ENCODE measurements at places on chromosomes 7 and 10.

GRCh38 chr10:62457598-62457997 is 83.4 kb downstream of the ZNF365 start:
- no peak for DNase-seq

GRCh38 chr7:7967886-7968543 is 581 bp upstream of the GLCCI1 start:
- DNase-seq, result no peak

DNA sequence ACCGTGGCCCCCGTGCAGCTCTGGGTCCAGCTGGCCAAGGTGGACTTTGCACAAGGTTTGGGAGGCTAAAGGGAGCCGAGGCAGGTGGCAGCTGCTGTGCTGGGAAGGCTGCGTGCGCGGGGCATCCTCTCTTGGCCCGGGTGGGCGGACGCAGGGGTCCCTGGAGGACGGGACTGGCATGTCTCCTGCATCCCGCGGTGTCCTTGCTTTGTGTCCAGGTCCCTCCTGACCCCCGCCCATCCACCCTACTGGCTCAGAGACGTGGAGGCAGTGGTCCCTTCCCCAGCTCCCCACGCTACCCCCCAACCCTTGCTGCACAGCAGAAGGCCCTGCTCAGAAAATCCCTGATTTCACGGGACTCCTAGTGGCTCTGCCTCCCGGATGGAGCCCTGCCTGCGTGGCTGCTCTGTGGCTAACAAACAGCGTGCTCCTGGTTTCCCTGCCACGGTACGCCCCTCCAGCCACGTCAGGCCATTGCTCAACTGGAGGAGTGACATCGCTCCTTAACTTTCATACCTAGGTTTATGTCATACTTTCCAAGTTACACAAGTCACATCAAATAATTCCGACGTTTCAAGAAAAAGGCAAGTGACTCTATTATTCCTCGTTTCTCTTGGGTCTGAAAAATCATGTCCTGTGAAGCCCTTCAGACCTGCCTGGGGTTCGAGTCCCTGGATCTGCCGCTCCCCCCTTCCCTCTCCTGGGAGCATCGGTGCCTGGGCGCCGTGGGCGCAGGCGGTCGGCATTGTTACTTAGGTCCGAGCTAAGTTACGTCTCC is 421.9 kb downstream of the DNAJB6 start:
- DNase-seq, result no peak

DNA sequence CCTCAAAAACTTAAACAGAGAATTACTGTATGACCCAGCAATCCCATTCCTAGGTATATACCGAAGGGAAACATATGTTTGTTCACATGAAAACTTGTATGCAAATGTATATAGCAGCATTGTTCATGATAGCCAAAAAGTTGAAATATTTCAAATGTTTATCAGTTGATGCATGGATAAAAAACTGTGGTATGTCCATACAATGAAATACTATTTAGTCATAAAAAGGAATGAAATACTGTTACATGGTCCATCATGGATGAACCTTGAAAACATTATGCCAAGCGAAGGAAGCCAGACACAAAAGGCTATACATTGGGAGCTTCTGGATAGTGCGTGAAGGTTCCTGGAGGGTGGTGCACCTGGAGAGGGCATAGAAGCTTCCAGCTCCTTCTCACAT is 11.0 kb upstream of the TRA2A start:
- DNase-seq, result no peak

- no peak for DNase-seq
These were observed 8.0 kb downstream of the OR9A2 start for GRCh38 chr7:143018931-143019330.

GRCh38 chr10:88992921-88993524 is 2.4 kb downstream of the FAS start:
- DNase-seq, result no peak

DNA sequence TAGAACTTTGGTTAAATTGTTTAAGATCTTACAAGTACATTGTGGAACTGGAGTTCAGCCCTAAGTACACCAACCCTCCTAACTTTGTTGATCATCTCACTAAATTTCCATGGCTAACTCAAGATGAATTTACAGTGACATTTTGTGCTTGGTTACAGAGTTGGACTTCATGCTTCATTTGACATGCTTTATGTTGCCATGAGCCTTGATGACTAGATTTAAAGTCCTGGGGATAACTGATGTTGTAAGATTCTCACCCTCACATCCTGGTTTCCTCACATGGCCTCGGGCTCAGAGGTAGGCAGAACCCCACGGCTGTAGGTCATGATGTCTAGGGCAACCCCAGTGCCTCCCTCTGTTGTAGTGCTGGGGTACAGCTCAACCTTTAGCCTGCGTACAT is 397.2 kb upstream of the IGFBP3 start:
- DNase-seq, result no peak

- DNase-seq, result no peak
These were observed 27.1 kb downstream of the DUSP5 start for GRCh38 chr10:110524859-110525232.

- DNase-seq, result no peak
These were observed 36.6 kb upstream of the ZNRF2 start for GRCh38 chr7:30247541-30248401.

Measured in activated naive CD4-positive, alpha-beta T cell treated with anti-CD3 and anti-CD28 coated beads, Interleukin-2, amount 50 U/mL, for 72 hours (primary cell).